ENCODE measurements at places on chromosomes 16 and 17.

DNA sequence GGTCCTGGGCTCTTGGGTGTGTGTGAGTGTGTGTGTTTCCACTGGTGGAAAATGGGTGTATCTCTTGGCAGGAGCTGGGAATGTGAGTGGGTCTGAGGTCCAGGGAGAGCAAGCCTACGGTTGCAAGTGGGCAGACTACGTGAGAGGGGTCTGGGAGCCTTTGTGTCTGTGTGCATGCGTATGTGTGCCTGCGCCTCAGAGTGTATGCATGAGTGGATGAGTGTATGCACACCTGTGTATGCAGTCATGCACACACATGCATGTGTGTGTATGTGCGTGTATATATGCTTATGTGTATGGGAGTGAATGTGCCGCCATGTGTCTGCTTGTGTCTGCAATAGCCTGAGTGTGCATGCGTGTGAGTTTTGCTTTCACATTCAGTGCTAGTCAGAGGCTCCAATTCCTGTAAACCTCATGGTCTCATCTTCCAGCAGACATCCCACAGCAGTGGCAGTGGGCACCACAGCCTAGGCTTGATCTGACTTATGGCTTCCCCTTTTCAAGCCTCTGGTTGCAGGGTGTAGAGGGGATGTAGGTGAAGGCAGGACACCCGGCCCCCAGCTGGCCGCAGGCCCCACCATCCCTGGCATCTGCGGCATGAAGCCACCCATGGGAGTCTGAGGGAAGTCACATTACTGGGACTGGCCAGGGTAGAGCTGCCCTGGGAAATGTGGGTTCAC is 19.7 kb upstream of the RMI2 start:
- DNase-seq = no peak

DNA sequence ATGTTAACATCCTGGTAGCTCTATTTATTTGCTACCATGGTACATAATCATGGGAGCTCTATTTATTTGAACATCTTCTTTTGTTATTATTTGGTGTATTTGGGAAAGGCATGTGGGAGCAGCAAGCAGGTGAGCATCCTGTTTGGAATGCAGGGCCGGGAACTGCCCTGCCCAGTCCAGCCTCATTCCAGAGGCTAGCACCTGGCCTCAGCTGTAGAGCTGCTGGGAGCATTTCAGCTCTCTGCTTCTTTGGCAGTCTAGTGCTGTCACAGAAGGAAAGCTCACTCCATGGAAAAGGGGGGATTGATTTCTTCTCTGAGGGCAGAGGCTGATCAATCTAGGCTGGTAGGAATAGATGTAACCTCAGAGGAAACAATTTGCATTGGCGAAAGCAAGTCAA is 112.5 kb downstream of the WWOX start:
- DNase-seq = peak; percentile 44

DNA sequence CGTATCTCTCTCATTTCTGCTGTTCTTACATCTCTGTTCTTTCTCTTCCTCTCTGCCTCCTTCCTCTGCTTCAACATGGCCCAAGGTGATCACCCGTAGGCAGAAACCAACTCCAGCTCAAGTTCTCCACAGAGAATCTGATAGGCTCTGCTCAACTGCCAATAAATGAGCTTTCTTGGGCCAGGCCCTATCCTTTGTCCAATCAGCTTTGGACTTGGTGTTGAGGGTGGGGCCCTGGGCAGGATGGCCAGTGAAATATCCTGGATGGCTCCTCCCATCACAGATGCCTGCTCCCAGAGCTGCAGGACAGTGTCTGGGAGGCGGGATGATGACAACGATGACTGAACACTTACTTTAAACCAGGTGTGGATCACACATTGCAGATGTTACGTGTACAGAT is 17.4 kb upstream of the BRD7 start:
- DNase-seq = no peak

GRCh38 chr16:51392521-51393187 is 241.6 kb upstream of the SALL1 start:
- DNase-seq = no peak

- DNase-seq = no peak
Measured at GRCh38 chr16:28290859-28291254, 1.5 kb upstream of the SBK1 start.

GRCh38 chr17:40841246-40841645 is 18.8 kb upstream of the KRT10 start:
- peak; percentile 17 for DNase-seq

Measured in stomach (tissue), 19 donors.